Stimulated activated CD8-positive, alpha-beta memory T cell treated with anti-CD3 and anti-CD28 coated beads, Interleukin-2, amount 100 ng/mL, for 1 hour (primary cell): ENCODE measurements at places on chromosomes 5 and 9.

- no peak for DNase-seq
These were observed 62.1 kb downstream of the DCP2 start for GRCh38 chr5:113038714-113039113.

DNA sequence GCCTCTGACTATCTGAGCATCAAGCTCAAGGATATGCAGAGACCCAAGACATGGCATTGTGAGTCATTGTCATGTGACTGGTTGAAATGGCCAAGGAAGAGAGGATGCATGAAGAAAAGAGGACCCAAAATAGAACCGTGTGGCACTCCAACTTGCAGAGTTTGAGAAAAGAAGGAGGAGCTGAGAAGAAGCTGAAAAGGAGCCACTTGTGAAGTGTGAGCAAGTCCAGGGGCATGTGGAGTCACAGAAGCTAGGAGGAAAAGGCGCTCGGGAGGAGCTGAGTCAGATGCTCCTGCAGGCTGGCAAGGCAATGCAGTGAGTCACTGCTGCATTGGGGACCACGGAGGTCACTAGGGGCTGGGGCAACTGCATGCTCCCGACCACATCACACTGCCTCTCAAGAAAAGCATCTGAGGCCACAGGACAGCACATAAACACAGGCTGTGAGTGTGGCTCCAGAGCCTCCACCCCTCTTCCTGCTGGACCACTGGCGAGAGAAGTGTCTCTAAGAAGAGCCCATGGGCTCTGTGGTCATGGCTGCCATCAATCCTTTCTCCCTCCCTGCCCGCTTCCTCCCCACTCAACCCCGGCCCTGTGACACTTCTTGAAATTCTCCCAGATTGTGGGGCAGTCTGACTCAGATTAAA, 197.6 kb downstream of the DRD1 start:
- DNase-seq = no peak

- DNase-seq = no peak
These were observed 51.5 kb downstream of the SV2C start for GRCh38 chr5:76134646-76135045.

DNA sequence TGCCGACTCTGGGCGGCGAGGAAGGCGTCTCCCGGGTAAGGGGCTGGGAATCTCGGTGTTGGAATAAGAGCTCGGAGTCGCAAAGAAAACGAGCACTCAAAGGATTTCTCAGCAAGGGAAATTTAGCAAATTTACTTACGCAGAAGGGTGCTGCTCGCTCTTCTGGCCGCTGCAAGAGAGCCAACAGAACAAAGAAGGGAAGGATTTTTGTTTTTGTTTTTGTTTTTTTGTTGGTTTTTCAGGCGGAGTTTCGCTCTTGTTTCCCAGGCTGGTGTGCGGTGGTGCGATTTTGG, 279 bp downstream of the GTF3C5 start:
- no peak for DNase-seq

GRCh38 chr5:103098993-103099392, 20.9 kb downstream of the GIN1 start:
- no peak for DNase-seq

GRCh38 chr5:133945568-133945967, 22.9 kb downstream of the C5orf15 start:
- no peak for DNase-seq

DNA sequence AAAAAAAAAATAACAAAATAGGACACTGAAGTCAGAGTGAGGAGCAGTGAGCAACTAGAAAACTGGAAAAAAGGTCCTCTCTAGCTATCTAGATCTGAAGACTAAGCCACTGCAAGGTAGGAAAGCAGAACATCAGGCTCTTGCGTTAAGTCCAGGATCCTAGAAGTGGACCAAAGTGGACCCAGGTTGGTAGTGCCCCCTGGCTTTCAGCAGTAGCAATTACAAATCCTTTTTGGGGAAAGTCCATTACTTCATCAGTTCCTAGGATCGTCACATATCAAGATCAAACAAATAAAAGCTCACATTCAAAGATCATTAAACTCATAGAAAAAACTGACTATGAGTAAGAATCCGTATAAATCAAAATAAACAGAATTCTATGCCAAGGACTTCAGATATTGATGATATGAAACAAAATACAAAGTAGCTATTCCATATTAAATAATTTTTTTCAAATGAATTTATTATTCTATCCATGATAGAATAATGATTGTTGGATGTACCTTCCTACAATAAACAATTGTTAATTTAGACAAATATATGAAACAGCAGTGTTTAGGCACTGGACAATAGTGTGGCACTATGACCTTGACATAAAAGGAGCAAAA, 6.5 kb upstream of the RICTOR start:
- no peak for DNase-seq

DNA sequence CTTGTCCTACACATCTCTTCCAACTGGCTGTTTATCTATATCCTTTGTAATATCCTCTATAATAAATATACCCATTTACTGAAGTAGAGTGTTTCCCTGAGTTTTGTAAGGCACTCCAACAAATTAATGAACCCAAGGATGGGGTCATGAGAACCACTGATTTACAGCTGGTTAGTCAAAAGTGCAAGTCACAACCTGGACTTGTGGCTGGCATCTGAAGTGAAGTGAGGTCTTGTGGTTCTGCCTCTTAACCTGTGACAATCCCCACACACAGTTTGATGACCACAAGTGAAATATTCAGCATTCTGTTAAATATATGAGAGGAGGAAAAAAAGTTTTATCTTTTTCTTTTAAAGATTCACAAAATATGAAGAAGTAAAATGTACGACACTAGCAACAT, 126.1 kb downstream of the NR2F1-AS1 start:
- no peak for DNase-seq

GRCh38 chr5:51573835-51574234, 190.6 kb downstream of the ISL1 start:
- DNase-seq = no peak

DNA sequence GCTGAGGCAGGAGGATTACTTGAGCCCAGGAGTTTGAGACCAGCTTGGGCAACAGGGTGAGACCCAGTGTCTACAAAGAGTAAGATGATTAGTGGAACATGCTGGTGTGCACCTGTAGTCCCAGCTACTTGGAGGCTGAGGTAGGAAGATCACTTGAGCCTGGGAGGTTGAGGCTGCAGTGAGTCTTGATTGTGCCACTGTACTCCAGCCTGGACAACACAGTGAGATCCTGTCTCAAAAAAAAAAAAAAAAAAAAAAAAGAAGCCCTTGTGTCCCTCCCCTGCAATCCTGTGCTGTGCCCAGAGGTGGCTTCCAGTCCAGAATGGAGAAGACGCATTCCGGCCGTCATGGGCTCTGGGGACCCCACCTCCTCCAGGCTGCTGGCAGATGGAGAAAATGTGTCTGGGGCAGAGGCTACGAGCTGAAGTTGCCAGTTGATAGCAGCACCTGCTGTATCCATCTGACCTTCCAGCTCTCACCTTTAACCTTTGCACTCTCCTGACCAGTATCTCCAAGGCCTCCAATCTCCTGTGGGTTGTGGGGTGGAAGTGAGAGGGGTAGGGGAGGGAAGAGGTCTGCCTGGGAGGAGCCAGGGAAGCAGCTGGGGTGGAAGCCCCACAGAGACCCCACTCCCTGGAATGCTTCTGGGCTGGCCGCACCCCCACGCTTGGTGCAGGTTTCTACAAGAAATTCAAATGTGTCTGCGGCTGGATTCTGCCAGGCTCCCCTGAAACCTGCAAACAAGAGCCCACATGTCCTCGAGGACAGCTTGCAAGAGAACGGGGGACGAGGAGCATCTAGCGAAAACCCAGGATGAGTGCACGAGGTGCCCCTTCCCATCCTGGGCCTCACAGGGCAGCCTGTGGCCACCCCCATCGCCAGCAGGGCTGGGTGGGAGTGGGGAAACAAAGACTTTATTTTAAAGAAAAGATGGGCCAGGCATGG, 148.3 kb upstream of the IER5L start:
- DNase-seq = no peak

DNA sequence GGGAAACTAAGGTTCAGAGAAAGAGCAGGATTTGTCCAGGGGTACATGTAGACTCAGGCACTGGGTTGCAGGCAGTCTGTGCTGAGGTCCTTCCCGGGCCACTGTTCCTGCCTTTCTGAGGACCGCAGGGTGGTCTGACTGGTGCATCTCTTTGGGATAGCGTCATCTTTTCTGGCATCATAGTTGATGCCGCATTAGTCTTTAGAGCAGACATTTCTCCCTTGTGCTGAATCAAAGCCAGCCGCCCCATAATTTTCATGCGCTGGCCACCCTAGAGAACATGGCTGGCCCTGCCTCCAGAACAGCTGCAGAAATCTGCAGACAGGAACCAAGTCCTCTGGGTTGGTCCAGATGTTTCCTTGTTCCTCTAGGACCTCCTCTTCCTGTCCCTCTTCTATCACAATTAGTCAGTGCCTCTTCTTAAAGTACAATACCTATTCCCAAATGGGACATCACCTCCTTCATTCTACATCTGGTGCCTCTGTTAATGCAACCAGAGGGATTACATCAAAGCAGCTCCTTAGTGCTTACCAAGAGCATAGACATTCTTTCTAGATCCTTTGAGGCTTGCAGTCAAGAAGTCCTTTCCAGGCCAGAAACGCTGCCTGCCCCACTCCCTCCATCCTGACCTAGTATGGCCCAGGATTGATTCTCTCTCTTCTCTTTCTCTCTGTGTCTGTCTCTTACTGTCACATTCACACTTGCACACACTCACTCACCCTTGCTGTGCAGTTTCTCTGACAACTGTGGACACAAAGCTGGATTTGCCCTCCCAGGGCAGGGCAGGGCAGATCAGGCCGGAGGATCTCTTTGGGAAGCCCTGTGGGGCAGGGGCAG, 42.0 kb upstream of the ORM1 start:
- DNase-seq = no peak

- no peak for DNase-seq
These were observed 94.6 kb downstream of the ADAMTS2 start for GRCh38 chr5:179250561-179251225.

DNA sequence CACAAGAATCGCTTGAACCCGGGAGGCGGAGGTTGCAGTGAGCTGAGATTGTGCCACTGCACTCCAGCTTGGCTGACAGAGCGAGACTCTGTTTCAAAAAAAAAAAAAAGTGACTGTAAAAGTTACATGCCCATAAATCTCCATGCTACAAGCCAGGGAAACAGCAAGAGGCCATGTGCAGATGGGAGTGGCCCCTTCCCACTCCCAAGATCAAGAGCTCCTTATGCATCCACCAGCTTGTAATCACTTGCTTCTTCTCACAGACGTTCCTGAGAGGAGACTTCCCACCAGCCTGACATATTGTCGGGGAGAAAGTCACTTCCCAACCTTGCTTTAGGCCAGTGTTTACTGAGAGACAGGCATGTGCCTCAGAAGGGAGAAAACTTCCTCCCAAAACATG, 45.6 kb upstream of the N4BP3 start:
- no peak for DNase-seq

- DNase-seq = no peak
These were observed 39.3 kb downstream of the NR2F1 start for GRCh38 chr5:93622240-93622885.

GRCh38 chr5:26894719-26895263, 143.6 kb downstream of the CDH9 start:
- DNase-seq = no peak

DNA sequence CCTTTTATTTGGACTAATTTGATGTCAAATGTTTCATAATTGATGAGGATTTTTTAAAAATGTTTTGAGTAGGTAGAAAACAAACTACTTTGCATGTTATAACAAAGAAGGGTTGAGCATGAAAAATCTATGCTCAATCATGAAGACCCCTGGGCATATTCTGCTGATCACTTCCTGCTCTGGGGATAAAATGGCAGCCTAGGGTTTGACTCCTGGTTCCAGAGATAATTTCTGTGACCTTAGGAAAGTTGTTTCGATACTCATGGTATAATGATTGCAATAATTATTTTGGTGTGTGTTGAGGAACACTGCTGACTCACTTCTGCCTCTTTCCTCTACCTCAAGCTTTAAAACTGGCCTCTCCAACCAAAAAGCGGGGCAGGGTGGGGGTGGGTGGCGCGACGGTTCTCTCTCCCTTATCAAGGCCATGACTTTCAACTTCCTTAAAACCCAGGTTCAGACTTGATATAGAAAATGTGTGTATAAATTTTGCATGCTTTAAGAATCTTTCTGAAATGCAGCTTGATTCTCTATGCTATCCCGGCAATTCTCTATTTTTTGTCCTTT, 6.0 kb upstream of the PIP5K1B start:
- DNase-seq = no peak

DNA sequence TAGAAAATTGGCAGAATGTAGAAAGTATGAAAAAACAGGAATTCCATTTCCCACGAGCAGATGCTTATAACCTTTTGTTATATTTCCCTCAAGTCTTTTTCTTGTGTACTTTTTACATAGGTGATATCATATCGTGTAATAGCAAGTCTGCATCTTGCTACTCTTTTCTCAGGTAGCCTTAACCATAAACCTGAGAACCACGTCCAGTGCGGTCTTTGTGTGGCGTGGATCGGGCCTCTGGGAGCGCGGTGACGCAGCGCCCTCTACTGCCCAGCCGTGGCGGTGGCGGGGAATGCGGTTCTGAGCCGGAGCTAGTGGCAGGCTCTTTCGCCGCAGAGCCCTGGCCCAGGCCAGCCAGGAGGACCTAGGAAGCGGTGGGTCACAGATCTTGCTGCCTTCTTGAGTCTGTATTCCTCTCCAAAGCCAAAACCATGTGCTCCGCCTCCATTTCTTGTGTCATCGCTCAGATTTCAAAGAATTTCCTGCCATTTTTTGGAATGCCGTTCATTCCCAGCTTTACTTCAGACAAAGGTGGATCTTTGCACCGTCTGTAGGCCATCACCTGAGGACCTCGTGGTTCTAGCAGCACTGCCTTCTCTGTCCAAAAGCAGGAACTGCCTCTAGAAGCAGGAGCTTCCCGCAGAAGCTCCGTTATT, 71.9 kb downstream of the MVB12B start:
- peak; percentile 50 for DNase-seq

DNA sequence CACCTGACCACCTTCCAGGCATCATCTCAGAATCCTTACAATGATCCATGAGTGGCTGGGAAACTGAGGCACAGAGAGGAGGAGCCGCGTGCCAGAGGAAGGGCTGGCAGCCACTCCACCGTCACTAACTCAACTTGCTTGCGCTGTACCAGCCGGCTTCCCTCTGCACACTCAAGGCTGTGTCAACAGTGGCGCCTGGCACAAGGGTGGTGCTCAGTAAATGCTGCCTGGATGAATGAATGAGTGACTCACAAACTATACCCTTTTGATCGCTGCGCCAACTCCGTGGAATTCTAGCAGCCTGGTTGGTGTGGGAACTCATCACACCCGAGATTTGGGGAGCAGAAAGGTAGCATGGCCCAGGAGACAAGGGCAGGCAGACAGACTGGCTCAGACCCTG, 21.9 kb downstream of the PRRX2 start:
- no peak for DNase-seq

- no peak for DNase-seq
These were observed 460.8 kb downstream of the CDH10 start for GRCh38 chr5:24183981-24184380.

DNA sequence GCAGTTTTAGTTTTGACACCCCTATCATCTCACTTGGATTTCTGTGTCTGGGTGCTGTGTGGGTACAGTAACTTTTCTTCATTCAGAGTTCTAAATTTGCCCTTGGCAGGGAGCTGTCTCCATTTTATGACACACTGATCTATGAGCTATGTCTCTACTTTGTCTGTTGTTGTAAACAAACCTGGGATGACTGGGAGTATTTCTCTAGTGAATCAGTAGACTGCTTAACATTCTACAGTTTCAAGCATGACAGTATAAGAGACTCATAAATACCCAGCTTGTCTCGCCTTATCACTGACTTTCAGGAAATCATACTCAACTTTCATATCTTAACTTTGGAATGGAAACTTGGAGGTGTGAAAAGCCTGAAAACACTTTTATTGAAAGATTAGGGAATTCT, 212.1 kb upstream of the NUDT12 start:
- no peak for DNase-seq
